Caudate nucleus (tissue), 63 donors: ENCODE measurements at places on chromosomes 13 and 19.

DNA sequence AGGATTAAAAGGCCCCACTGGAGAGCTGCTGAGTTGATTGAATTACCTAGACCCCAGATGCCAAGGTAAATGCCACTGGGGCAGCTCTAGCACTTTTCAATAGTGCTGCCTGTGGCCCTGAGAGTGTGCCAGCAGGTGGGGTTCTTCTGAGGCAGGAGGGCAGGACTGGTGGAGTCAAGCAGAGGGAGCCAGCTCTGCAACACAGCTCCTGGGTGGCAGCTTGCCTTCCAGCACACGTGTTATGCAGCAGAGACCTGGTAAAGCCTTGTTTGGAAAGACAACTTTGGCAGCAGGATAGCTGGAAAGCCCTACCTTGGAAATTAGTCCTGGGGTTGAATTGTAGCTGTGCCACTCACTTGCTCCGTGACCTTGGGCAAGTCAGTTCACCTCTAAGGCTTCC, 306.6 kb downstream of the ATP8A2 start:
- DNase-seq: no peak

DNA sequence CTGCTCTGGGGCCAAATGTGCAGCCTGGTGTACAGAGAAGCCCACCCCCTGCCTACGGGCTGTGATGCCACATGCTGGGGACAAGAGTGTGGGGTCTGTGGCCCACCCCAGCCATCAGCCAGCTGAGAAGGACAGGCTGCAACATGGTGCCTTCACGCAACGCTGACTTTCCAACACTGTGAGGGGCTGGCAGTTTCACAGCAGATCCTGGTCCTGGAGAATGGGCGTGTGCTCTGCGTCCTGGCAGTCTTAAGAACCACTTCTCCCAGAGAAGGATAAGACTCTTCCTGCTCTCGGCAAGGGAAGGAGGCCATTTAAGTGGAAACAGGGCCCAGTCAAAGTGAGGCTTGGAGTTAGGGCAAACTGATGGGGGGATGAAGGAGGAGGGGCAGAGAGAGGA, 4.6 kb downstream of the LRRC4B start:
- no peak for DNase-seq

- DNase-seq: peak; percentile 93
Observed at GRCh38 chr19:58326914-58327726, at the start of gene ZSCAN22. Gene ZSCAN22 (plus strand): TSS chr19:58326994. CDS start chr19:58334803, 7,809 bp downstream.

GRCh38 chr19:49142866-49143335, 12.3 kb downstream of the HRC start:
- peak; percentile 69 for DNase-seq

DNA sequence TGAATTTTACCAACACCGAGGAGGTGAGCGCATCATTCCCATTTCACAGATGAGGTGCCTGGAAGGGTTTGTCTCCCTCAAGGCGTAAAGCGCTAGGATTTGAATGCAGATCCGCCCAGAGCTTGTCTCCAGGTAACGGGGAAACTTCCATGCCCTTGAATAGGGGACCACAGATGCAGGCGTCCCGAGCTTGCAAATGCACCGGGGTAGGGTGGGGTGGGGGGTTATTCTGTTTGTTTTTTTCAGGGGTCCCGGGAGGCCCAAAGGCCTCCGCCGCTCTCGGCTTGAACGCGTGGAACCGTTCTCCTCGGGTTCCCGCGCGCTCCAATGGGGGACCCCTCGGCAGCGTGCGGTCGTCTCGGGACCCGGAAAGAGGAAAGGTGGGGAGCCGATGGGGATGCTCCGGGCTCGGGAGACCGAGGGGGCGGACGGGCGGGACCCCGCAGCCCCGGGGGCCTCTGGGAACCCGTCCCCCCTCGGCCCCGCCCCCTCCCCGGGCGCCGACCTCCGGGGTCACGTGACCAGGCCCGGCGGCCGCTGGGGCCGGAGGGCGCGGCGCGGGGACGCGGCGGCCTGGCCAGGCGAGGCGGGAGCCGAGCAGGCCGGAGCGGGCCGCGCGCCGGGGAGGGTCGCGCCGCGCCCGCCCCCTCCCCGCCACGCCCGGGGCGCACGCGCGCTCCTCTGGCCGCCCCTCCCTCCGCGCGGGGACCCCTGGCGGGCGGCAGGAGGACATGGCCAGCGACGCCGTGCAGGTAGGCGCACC, at the start of gene PKN1:
Gene PKN1, plus strand, starts transcription at position 516 of the 763 bp plus-strand sequence. Its CDS starts 216 bp downstream, at position 732.
- DNase-seq: peak; percentile 25

DNA sequence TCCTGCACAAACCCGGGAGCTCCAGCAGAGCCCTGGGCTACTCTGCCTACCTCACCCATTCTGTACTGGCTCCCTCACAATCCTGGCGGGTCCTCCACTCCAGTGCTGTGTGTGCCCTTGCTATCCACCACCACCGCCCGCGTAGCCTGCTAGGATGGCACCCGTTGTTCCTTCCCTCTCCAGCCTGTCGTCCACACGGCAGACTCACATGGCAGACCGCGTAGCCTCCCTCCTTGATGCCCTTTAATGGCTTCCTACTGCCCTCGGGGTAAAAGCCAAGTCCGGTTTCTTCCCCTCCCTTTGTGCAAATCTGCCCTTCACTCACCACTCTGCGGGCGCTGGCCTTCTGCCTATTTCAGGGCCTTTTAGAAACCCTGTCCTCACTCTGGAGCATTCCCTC, 106.6 kb downstream of the RAB20 start:
- DNase-seq: no peak

GRCh38 chr19:41386442-41386841, 10.1 kb downstream of the TMEM91 start:
- no peak for DNase-seq

DNA sequence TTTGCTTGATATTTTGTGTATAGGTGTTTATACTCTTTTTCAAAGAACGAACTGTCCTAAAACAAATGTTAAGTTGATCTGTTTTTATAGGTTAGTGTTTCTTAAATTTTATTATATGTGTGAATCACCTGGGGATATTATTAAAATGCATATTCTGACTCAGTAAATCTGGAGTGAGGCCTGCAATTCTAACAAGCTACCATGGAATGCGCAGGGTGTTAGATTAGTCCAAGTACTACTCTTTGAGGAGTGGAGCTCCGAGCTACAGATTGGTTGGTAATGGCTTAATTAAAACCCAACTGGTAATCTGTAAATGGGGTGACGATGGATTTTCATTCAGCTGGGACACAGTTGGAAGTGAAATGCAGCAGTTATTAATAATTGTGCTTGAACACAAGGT, 214.1 kb upstream of the UFM1 start:
- DNase-seq: no peak

DNA sequence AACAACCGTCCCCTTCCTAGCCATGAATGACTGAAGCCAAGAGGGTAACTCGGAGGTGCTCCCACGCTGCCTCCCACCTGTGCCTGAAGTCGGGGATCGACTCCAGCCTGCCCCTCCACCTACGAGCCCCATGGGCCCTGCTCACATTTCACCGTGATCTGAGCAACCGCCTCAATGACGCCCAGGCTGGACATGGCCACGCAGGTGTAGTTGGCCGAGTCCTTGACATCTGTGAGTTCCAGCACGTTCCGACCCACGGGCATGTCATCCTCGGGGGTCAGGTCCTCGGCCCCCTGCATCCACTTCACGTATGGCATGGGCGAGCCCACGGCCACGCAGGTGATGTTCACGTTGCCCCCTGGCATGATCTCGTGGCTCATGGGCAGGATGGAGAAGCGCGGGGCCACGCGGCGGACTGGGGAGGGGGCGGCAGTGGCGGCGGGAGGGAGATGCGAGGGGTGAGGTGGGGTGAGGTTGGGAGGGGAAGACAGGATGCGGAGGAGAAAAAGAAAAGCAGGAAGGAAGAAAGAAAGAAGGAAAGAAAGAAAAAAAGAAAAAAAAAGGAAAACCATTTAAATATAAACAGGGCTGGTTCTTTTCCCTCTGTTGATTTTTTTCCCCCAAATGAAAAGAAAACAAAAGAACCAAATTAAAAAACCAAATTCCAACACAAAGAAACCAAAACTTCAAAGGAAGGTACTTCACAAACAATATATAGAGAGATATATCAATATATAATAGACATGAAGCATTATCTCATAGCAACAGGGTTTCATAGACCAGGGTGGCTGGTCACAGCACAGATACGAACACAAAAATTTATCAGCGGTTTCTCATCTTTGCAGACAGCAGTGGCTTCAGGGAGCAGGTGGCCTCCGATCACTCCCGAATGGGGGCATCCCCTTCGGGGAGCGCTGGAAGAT, 94.7 kb downstream of the PTPRS start:
- DNase-seq: no peak

DNA sequence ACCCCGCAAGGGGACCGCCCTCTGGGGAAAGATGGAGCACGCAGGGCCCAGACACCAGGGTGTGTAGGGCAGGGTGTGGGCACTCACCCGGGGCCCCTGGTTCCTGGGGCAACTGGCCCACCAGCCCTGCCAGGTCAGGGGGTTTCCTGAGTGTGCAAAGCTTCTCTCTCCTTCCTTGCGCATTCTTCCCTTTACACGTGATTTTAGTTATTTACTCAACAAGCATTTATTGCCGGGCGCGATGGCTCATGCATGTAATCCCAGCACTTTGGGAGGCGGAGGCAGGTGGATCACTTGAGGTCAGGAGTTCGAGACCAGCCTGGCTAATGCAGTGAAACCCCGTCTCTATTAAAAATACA, 20.4 kb downstream of the PRR36 start:
- no peak for DNase-seq

DNA sequence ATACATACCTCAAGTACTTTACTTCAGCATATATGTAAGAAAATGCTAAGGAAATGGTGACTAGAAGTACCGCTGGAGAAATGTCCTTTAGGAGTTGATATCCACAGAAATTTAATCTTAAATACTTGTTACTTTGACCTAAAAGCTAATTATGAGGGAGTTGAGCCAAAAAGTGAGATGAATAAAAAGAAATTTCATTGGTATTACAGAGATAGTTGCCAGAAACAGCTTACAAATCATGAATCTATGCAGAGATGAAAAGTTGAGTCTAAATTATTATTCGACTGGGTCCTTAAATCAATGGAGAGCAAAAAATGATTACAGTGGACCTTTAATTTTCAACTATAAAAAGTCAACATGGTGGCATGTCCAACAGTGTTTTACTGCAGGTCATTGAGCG, 160.9 kb downstream of the MZT1 start:
- no peak for DNase-seq

DNA sequence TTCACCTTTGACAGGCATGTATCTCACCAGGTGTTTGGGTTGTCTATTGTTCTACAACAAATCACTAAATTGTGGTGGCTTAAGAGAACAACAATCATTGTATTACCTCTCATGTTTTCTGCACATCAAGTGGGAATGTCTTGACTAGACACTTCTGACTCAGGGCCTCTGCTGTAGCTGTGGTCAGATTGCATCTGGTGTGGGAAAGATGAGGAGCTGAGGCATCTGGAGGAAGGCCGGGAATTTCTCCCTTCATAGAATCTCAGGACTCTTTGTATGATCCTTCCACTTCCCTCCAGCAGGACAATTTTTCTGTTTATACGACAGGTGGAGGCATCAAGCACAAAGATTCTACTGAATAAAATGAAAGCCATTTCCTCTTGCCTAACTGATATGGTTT, 511.8 kb upstream of the NBEA start:
- DNase-seq: no peak

- no peak for DNase-seq
Observed at GRCh38 chr19:11379857-11380350, 4.2 kb downstream of the EPOR start.

- no peak for DNase-seq
Observed at GRCh38 chr19:31639306-31639705, 290.1 kb upstream of the TSHZ3 start.

- no peak for DNase-seq
Observed at GRCh38 chr19:32201636-32202051, 143.8 kb upstream of the ZNF507 start.

DNA sequence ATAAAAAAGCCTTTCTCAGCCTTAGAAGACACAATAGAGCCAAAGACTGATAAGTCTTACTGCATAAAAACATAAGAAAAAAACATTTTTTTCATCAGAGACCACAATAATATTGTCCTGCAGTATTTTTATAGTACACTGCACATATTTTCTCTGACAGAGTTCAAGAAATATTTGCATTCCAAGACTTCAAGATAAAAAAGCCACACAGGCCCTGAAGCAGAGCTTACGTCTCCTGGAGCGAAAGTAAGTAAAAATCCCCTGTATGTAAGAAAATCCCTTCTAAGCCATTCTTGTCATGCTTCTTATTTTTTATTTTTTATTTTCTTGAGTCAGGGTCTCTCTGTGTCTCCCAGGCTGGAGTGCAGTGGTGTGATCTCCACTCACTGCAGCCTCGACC, 755.9 kb downstream of the LIG4 start:
- DNase-seq: no peak

DNA sequence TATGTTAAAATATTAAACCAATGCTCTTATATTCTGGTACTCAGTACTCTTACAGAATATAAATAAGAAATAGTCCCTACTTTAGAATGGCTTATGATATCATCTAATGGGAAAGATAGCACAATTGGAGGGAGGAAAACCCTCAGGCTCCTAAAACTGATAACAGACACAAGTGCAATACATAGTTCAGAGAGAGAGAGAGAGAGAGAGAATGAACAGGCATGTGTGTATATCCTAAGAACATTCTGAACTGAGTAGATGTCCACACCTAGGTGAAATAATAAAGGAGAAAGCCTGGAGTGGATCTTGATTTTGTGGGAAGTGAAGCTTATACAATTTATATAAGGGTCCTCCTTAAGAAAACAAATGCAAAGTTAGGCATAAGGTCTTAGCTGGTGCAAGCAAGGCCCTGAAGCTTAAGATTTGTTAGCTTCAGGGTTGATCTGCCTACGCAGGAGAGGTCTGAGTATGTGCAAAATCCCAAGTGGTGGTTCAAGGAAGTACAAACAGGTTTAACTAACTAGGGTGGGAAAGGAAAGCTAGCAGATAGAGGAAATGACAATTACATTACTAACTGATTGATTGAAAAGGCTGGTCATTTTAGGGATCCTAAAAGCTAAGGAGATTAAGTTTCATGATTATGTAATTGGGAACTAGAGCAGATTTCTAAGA, 53.3 kb downstream of the SOX21 start:
- no peak for DNase-seq

- no peak for DNase-seq
Observed at GRCh38 chr13:110985541-110985940, 70.7 kb upstream of the ANKRD10 start.

DNA sequence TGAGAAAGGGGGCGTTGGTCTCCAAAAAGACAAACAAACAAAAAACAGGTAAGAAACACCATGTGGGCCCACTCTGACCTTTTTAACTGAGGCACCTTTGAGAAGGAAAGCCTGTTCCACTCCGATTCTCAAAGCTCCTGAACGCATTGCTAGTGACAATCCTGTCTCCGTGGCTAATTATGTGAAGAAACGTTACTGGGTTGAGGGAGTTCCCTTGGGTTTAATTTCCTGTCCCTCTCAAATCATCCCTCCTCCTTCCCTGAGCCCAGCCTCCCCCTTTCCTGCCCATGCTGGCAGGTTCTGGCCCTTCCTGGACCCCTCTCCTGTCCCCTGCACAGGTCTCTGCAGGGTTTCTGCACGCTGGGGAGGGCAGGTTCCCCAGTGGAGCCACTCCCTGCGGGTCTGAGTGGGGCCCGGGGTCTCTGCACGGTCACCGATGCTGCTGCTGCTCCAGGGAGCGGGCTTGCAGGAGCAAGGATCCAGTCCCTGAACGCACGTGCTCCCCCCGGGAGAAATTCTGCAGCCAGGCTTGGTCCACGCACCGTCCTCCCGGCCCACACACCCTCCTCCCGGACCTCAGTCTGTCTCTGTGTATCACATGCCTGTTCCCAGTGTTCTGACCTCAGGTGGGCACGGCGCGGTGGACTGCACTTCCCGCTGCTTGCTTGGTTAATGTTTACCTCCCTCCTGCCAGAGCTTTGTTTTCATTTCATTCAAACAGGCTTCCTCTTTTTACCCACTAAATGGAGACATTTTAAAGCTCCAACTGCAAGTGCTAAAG, 76.4 kb upstream of the MCF2L start:
- no peak for DNase-seq
